Neural progenitor cell (in vitro differentiated cells): ENCODE measurements at places on chromosomes 1 and 21. TPM values are rescaled to one million over a fixed set of nuclear protein-coding genes. Genes with fewer than 3 reads are reported as not detected.
A peak's percentile ranks its signal among the peaks of the same experiment; 100 is the strongest.

GRCh38 chr1:58848818-58849411 lies 65.1 kb upstream of the JUN start:
- H3K36me3 ChIP-seq, result no peaks in the 10 kb centered on the region
- no peaks in the 10 kb centered on the region for H3K27me3 ChIP-seq
- peaks cover 15% of the 10 kb centered on the region for H3K4me1 ChIP-seq
- H3K27ac ChIP-seq, result no peak overlapping the region

DNA sequence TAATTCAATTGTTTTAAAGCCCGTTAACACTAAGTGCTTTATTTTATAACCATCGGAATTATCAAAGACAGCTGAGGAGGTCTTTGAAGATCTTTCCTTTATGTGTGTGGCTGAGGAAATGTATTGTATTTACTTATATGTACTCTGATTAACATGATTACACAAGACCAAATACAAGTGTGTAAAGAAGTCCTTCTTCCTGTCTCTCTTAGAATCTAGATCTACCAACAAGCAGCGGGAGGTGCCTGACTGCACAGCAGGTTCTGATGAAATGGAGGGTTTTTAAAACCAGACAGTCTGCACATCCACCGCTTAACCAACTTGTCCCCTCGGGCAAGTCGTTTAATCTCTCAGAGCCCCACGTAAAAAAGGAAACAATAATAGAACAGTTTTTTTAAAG lies 240.5 kb upstream of the MAP1LC3C start:
- peaks cover 11% of the 10 kb centered on the region for H3K4me1 ChIP-seq
- no peak for DNase-seq
- H3K27me3 ChIP-seq, result no peaks in the 10 kb centered on the region
- H3K27ac ChIP-seq, result no peak overlapping the region

- peak; percentile 82 for DNase-seq
- H3K4me3 ChIP-seq, result peak overlapping the region; percentile 49
- H3K27me3 ChIP-seq, result no peaks in the 10 kb centered on the region
Measured at GRCh38 chr1:16888860-16889816, 6.6 kb upstream of the RNU1-2 start.

- no peaks in the 10 kb centered on the region for H3K36me3 ChIP-seq
- no peaks in the 10 kb centered on the region for H3K4me1 ChIP-seq
- H3K4me3 ChIP-seq, result no peak overlapping the region
- DNase-seq, result no peak
- H3K27ac ChIP-seq, result no peak overlapping the region
Measured at GRCh38 chr1:195373856-195374255, 1234.4 kb downstream of the KCNT2 start.

GRCh38 chr1:10607228-10607627 lies 132.5 kb downstream of the PEX14 start:
- H3K4me3 ChIP-seq, result no peak overlapping the region
- no peak for DNase-seq
- H3K4me1 ChIP-seq, result peaks cover 7% of the 10 kb centered on the region
- no peaks in the 10 kb centered on the region for H3K27me3 ChIP-seq

Gene CDA
- 0.64 and 0.96 TPM in 2 replicates for total RNA-seq

Gene GUCA2A
- total RNA-seq, result not detected in 2 replicates

Gene PRKAA2
- 16.9 and 25.8 TPM in 2 replicates for total RNA-seq
